ENCODE measurements at places on chromosomes 3 and 15.

DNA sequence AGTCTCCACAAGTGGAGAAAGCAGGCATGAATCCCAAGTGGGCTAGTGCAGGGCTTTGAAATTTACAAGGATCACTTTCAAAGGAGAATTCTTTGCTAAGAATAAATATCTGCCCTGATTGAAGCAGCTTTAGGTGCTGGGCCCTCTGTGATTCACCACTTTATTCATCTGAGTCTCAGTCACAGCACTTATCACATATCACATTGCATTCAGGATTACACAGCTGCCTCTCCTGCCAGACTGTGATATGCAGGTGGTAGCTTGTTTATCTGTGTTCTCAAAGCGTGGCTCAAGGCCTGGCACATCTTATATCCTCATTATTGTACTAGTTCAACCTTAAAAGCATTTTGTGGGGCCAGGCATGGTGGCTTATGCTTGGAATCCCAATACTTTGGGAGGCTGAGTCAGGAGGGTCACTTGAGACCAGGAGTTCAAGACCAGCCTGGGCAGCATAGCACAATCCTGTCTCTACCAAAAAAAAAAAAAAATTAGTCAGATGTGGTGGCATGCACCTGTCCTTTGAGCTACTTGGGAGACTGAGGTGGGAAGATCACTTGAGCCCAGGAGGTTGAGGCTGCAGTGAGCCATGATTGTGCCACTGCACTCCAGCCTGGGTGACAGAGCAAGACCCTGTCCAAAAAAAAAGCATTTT lies 156.9 kb upstream of the EIF1B start:
- no peak for DNase-seq

DNA sequence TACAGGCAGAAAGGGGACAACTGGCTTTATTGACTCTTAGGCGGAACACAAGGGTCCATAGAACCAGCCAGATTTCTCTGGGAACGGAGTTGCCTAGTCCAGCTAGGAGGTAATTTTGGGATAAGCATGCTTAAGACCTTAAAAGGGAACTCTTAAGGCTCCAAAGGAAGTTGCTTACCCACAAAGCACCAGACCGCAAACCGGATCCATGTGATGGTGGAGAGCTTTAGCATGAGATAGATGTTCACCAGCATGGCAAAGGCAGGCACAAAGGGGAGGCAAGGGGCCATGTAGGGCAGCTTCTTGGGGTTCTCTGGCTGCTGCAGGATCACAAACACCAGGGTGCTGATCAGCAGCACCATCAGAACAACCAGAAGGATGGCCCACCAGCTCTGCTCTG lies 61.4 kb downstream of the CLDN11 start:
- no peak for DNase-seq

- no peak for DNase-seq
Observed at GRCh38 chr3:112858410-112859069, 11.9 kb upstream of the CD200R1L start.

- DNase-seq, result no peak
Observed at GRCh38 chr15:85580879-85581278, 200.5 kb downstream of the AKAP13 start.

DNA sequence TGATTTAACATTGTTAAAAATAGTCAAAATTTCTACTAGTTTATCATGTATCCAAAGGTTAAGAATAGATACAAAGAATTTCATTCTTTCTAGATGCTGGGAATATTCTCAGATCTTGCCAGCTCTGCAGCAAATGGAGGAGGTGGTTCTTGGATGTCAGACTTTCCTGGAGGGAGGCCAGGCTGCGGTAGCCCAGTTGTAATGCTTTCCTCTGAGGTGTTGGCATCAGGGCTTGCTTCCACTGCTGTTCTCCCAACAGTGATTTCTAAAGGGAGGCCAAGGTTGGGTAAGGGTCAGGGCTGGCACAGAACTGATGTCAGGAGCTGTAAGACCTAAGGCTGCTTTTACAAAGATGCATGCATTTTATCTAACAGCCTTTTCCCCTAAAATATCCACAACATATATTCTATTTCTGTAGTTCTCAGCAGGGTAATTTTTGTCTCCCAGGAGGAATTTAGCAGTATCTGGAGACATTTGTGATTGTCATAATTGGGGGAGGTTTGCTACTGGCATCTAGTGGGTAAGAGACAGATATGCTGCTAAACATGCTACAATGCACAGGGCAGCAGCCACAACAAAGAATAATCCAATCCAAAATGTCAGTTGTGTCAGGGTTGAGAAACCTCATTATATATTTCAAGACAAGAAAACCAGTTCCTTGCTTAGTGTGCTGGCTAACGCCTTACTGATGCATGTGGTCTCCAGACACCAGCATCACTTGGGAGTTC lies 42.0 kb upstream of the SPTSSB start:
- no peak for DNase-seq

DNA sequence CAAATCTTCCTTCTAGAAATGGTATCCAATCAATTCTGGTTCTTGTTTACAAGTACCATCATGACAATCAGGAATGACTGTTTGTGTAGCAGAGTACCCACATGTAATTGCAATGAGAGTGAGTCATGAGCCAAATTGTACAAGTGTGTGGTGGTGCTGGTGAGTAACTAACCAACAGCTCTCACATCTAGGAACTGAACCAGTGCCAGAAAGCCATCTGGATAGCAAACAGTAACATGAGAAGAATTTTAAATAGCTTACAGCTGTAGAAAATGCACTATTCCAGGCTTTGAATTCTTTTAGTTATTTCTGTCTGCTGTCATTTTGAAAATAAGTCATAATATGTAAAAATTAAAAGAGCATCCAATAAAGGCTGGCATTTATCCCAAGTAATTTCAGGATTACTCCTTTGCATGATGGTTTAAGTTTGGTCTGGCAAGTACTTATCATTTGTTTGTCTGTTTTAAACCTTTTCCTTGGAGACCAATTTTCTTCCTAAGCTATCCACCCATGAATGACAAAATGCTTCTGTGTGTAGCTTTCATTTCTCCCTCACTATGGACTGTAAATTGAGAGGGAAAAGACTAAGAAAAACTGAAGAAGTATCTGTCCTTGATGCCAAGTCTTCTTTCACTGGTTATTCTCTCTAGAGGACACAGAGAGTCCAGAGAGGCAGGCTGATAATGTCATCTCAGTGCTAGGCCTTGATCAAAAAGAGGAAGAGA lies 60.0 kb downstream of the PIK3CB start:
- DNase-seq, result no peak

DNA sequence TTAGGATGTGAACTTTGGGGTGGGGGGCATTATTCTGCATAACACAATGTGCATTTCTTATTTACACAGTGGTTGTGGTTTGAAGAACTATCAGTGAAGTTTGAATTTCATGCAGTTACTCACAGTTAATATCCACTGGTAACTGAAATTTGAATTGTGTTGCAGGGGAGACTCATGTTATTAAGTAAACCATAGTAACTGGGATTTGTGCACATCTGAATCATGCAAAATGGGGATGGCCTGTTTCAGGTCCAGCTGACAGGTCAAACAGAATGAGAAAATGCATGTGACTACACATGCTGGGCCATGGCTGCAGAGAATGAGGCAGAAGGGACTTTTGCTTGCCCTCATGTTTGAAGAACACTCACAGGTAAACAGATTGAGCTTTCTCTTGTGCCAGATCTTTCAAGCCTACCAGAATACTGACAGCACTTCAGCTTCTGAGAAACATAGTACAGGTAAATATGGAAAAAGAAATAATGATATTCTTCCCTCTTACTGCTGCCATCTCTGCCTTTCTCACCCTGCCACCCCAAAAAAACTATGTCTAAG lies 115.0 kb downstream of the POLQ start:
- DNase-seq, result no peak

GRCh38 chr3:170953736-170954135 lies 45.3 kb upstream of the EIF5A2 start:
- peak; percentile 22 for DNase-seq

DNA sequence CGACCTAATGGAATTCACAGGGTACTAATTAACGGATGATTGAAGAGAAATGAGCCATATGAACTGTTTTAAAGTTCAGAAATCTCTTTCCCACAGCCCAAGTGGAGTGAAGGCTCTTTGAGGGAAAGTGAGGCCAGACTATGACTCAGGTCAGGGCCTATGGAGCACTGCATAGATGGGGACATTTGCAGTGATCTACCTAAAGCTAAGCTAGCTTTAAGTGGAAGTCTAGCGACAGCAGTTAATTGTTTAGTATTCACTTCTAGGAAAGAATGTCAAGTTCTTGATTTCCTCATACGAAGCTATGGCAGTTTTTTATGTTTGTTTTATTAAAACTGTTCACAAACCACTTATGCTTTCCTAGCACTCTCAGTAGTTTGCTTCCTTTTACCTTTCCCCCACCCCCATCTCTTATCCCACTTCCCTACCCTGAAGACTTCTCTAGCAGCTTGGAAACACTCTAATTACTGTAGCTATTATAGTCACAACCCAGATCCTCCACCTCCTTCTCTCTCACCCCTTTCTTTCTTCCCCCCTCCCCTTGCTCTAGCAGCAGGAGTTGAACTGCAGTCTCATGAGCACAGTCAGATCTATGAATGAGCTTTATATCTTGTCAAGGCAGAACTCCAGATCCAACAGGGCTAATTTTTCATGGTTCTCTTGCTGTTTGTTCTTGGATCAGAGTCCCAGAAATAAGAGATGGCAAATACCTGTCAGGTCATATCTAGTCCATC lies 6.2 kb downstream of the ZNF609 start:
- DNase-seq, result peak; percentile 22

GRCh38 chr3:85432081-85432480 lies 473.3 kb downstream of the CADM2 start:
- DNase-seq, result no peak

DNA sequence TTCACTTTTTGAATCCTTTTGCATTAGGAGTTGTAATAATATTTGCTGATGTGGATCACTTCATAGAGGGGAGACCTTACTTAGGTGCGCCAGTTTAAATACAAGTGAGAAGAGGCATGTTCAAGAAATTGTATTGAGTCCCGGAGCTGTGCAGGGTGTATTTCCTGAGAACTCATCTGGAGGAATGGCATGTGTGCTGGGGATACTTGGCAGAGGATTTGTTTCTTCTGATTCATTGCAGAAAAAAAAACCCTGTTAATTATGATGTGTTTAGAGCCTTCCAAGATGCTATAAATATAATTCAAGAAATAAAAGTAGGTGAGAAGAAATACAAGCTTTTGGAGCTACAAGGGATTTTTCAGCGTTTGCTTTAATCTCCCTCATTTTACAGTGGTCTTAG lies 97.6 kb downstream of the TPRG1 start:
- DNase-seq, result no peak

DNA sequence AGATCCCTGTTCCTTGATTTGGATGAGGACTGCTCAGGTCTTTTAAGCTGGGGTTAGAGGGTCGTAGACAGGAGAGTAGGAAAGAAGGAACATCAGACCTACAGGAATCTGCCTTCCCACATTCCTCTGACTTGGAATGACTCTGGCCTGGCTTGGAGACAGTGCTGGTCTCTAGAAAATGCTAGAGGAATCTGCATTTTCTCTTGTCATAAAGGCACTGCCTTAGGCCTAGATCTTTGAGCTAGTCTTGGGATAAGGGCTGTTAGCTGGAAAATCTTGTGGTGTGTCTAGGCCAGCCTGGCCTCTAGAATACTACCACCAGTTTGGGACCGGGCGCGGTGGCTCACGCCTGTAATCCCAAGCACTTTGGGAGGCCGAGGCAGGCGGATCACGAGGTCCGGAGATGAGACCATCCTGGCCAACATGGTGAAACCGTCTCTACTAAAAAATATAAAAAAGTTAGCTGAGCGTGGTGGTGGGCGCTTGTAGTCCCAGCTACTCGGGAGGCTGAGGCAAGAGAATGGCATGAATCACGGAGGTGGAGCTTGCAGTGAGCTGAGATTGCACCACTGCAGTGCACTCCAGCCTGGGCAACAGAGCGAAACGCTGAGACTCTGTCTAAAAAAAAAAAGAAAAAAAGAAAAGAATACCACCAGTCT lies 17.3 kb upstream of the BSN start:
- DNase-seq, result no peak

GRCh38 chr15:72774696-72775383 lies 8.7 kb downstream of the ADPGK start:
- no peak for DNase-seq

DNA sequence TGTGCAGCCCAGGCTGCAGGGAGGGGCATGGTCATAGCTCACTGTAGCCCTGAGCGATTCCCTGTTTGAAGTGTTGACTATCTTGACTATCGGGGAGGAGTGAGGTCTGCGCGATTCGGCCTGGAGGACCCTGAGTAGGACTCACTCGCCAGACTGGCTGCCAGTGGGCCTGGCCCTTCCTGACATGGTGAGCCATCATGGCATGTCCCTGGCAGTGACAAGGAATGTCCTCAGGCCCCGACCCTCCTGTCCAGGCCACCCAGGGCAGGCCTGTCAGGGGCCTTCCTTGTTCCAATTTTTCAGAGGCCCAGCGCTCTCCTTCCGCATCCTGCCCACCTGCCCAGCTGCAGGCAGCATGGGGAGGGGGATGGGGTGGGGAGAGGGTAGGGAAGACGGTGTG lies 5.2 kb upstream of the OCA2 start:
- no peak for DNase-seq

DNA sequence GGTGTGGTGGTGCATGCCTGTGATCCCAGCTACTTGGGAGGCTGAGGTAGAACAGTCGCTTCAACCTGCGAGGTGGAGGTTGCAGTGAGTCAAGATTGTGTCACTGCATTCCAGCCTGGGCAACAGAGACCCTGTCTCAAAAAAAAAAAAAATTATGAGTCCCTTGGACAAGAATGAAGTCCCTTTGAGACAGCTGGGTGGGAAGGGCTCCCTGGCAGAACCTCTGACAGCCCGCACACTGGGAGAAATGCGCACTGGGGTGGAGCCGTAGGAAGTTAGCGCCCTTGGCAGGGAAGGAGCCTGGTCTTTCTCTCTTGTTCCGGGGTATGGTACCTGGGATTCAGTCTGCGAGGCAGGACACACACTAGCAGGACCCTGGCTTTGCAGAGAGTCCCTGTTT lies 51.4 kb downstream of the SLC30A4 start:
- no peak for DNase-seq

GRCh38 chr15:75583701-75584100 lies 4.6 kb upstream of the PTPN9 start:
- DNase-seq, result peak; percentile 18

GRCh38 chr3:161333696-161334095 lies 37.6 kb downstream of the SPTSSB start:
- DNase-seq, result no peak

GRCh38 chr3:72697717-72698116 lies 150.5 kb downstream of the SHQ1 start:
- DNase-seq, result no peak

GRCh38 chr3:143775459-143775858 lies 72.8 kb downstream of the SLC9A9 start:
- DNase-seq, result no peak

DNA sequence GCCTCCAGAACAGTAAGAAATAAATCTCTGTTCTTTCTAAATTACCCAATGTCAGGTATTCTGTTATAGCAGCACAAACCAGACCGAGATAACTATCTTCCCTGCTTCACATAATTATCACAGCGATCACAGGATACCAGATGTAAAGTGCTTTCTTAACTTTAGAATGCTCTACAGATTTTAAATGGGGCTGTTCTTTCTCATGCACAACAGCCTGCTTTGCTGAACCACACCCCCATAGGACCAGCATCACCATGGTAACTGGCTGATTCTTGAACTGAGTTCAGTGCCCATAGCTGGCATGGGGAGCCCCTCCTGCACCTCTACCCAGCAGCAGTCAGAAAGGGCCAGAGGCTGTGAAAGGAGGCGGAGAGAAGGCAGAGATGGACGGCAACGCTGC lies 7.8 kb downstream of the CD80 start:
- no peak for DNase-seq
